ENCODE measurements at places on chromosomes 6 and 20.

GRCh38 chr20:8621001-8621400 is 447.9 kb upstream of the PLCB4 start:
- DNase-seq = no peak

DNA sequence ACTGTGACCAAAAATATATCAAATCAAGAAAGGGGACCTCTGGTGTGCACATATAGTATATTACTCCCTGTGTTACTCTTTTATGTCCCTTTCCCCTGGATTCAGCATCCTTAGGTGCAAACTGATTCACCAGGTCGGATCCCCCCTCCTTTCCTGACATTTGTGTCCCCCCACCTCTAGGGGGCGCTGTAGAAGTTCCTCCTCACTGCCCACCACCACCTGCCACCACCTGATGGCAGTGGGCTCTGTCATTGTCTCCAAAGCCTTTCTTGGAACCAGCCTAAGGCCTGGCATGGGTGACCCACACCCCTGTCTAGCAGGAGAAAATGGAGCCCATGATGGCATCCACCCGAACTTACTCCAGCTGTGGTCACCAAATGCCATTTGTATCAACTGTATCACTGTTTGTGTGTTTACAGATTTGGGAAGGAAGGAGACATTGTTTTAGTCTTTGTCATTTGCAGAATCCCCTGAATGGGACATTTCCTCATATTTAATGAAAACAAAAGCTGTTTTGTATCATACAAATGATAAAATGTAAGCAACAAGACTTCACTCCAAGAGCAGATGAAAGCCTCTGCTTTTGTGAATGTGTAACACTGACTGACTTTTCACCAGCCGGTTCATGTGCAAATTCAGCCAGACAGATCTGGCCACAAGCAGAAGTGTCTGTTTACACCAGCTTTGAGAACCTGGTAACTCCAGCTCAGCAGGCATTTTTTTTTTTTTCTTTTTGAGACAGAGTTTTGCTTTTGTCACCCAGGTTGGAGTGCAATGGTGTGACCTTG is 66.2 kb downstream of the ARMC2 start:
- no peak for DNase-seq

- DNase-seq = no peak
Observed at GRCh38 chr6:121686611-121687023, 251.2 kb downstream of the GJA1 start.

GRCh38 chr20:37240337-37241067 is 21.1 kb downstream of the GHRH start:
- DNase-seq = no peak

DNA sequence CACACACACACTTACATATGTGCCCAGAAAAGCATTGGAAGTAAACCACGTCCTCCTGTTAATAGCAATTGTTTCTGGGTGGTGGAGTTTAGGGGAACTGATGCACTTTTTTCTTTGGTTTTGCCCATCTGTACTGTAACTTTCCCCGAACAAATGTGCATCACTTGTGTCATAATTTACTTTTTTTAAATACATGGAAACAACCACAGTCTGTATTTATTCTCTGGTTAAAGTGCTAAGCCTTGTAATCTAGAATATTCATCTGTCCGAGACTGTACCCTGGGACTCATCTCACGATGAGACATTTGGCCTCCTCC is 61.5 kb upstream of the CD93 start:
- no peak for DNase-seq

- DNase-seq = no peak
Observed at GRCh38 chr20:52675375-52675774, 296.8 kb upstream of the TSHZ2 start.

- no peak for DNase-seq
Observed at GRCh38 chr6:89413006-89413400, 930 bp upstream of the RRAGD start.

GRCh38 chr6:167232356-167232755 is 58.8 kb upstream of the UNC93A start:
- DNase-seq = no peak

GRCh38 chr6:34610819-34611477 is 54.8 kb upstream of the SPDEF start:
- DNase-seq = no peak

GRCh38 chr20:14562981-14563380 is 225.6 kb upstream of the FLRT3 start:
- DNase-seq = no peak

- DNase-seq = no peak
Observed at GRCh38 chr20:37927410-37928095, 24.6 kb downstream of the VSTM2L start.

GRCh38 chr20:6277661-6278240 is 154.9 kb upstream of the FERMT1 start:
- no peak for DNase-seq

GRCh38 chr20:56391596-56392131 is 351 bp downstream of the AURKA start:
- no peak for DNase-seq
